HuH-7 (cell line): ENCODE measurements at places on chromosomes 11 and 22.

DNA sequence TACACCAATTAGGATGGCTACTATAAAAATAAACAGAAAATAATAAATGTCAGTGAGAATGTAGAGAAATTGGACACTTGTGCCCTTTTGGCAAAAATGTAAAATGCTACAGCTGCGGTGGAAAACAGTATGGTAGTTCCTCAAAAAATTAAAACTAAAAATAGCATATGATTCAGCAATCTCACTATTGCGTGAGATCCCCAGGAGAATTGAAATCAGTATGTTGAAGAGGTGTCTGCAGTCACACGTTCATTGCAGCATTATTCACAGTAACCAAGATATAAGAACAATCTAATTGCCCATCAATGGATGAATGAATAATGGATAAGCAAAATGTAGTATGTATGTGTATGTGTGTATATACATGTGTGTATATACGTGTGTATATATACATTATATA, 6.8 kb downstream of the OR52N2 start:
- no peak for DNase-seq

GRCh38 chr11:108854346-108854745, 189.5 kb downstream of the DDX10 start:
- DNase-seq = no peak

DNA sequence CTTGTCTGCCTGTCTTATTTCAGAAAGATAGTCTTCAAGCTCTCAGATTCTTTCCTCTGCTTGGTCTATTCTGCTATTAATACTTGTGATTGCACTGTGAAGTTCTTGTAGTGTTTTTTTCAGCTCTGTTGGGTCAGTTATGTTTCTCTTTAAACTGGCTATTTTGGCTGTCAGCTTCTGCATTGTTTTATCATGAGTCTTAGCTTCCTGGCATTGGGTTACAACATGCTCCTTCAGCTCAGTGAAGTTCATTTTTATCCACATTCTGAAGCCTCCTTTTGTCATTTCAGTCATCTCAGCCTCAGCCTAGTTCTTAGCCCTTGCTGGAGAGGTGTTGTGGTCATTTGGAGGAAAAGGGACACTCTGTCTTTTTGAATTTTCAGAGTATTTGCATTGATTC, 15.5 kb upstream of the DEPDC7 start:
- no peak for DNase-seq

DNA sequence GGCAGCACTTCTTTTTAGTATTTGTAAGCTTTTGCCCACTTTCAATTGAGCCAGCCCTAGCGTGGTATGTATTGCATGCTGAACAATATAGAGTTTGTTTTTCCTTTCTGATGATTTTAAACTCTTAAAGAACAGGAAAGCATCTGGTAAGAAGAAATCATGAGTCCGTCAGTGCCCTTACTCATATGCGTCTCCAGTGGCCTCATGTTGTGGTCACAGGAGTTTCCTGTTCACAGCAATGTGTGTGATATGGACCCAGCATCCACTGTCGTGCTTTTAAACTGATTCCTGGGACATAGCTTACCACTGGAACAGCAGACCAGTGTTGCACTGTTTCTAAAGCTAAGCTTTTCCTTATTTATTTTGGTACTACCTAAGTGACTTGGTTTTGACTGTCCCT, 40.1 kb downstream of the BID start:
- DNase-seq = no peak

GRCh38 chr11:6812390-6813005, 13.0 kb upstream of the OR6A2 start:
- DNase-seq = peak; percentile 55

DNA sequence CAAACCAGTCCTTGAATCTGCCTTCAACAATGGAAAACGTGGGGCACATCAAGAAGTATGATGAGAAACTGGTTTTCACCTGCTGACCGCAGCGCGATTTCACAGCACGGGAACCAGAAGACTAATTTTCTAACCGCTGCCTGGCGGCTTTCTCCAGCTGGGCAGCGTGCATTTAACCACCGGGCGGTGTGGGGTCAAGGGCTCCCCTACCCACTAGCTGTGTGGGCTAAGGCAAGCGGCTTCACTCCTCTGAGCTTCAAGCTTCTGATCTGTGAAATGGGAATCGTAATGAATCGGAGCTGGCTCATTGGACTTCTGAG, 4.2 kb downstream of the SHANK2 start:
- DNase-seq = no peak
